HepG2 (cell line): ENCODE measurements at places on chromosomes 1 and 21.

- no peak for DNase-seq
Observed at GRCh38 chr1:101911894-101912293, 84.8 kb downstream of the OLFM3 start.

- no peak for DNase-seq
Observed at GRCh38 chr21:37455504-37455911, 88.9 kb downstream of the DYRK1A start.

- peak; percentile 7 for DNase-seq
Observed at GRCh38 chr1:218402786-218403120, 57.6 kb downstream of the TGFB2 start.

GRCh38 chr1:153397051-153397923, 6.4 kb upstream of the S100A8 start:
- no peak for DNase-seq

DNA sequence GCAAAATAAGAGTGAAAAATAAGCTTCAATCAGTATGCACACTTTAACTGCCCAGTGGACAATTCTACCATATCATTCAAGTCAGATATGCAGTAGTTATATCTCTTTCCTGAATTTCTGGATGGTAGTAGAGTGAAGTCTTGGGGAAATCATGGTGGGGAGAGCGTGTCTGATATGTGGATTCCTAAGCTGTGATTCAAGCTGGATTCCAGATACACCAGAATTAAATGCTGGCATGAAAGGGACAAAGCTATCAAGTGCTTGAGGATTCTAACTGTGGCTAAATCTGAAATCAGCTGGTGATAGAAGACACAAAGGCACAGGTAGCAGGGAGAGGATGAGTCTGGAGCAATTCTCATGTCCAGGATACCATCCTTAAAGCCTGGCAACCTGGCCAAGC, 323.5 kb downstream of the DUSP10 start:
- DNase-seq, result no peak

DNA sequence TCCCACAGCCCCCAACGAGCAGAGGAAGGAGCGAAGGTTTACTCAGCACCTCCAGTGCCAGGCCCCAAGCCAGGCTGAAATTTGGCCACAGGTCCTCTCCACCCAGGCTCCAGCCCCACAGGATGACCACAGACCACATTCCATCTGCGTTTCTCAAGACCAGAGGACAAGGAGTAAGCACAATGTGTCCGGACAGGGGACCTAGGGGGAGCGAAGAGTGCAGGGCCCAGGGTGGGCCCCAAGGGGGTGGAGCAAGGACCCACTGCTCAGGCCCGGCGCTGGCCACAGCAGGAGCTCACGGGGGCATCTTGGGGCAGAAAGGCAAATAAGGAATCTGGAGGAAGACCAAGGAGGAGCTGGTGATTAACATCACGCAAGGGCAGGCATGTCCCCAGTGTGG, 100.5 kb downstream of the NPHP4 start:
- DNase-seq, result no peak

DNA sequence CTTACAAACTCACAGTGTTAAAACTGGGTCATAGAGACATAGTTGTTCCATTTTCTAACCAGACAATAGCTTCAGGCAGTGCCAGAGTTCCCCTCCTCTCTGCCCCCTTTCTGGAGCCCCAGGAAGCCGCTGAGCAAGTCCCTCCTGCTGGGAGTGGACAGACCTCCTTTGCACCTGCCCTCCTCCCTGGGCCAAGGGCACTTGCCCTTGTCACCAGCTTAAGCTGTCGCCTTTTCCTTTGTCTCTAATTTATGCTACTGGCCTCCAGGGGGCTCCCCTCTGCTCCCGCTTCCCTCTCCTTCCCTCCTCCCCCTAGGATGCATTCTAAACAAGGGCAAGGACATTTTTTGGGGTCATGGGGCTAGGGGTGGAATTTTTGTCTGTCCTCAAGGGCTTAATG, 182.4 kb downstream of the MIS18A start:
- peak; percentile 13 for DNase-seq

- DNase-seq, result no peak
Observed at GRCh38 chr1:64938991-64939390, 27.4 kb downstream of the JAK1 start.
